ENCODE measurements at places on chromosomes 1 and 21.

DNA sequence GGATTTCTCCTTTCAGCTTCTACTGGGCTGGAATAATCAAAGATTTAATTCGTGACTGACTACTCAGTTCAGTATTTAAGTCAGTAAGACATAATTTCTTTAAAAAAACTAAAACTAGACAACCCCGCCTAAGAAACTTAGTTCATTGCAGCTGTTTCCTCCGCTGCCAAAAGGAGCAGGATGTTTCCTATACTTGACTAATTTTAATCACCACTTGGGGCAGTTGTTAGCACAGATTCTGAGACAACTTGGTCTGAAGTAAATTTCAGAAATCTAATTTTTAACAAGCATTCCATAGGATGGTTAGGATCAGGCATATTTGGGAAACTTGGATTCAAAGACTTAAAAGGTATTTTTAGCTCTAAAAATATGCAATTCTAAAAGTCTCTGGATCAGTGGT is 34.0 kb downstream of the EPRS1 start:
- no peak for DNase-seq

GRCh38 chr1:15444468-15445389 is 6.5 kb downstream of the CTRC start:
- no peak for DNase-seq

DNA sequence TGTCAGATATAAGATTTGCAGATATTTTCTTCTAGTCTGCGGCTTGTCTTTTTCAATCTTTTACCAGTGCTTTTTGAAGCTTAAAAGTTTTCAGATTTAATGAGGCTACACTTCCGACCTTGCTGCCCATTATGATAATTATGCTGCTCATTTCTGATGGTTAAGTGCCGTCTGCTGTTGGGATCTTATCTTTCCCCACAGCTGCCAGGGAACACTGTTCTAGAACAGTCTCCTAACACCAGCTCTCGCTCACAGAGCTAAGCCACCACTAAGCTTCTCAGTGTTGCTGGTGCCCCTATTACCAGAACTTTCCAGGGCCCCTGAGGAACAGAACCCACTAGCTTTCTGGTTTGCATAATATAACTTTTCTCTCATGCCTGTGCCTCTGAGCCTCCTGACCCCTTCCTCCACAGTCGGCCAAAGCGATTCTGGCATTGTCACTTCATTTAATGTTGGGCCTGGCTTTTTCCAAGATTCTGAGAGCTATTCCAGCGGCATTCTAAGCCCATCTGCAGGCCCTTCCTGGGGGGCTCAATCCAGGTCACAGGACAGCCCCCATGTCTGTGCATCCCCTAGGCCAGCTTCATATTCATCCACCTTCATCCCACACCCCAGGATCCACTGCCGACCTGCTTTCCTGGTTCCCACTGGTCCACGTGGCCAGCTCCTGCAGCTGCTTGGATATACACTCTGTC is 237.0 kb downstream of the PTPRU start:
- DNase-seq = no peak

- DNase-seq = no peak
Measured at GRCh38 chr1:172351346-172351745, 69.1 kb upstream of the C1orf105 start.

DNA sequence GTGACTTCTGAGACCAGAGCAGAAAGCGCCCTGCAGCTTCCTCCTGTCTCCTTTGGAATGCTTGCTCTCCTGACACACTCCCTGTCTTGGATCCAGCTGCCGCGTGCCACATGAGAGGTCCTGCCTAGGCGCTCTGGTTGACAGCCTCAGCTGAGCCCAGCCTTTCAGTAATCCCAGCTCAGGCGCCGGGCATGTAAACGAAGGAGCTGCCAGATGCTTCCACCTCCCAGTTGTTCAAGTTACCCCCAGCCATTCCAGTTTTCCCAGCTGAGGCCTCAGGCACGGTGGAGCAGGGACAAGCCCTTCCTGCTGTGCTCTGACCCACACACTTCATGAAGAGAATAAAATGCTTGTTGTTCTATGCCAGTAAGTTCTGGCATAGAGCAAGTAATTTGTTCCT is 14.3 kb upstream of the CD34 start:
- no peak for DNase-seq

GRCh38 chr1:2316451-2316961 is 74.8 kb downstream of the MORN1 start:
- DNase-seq = no peak

DNA sequence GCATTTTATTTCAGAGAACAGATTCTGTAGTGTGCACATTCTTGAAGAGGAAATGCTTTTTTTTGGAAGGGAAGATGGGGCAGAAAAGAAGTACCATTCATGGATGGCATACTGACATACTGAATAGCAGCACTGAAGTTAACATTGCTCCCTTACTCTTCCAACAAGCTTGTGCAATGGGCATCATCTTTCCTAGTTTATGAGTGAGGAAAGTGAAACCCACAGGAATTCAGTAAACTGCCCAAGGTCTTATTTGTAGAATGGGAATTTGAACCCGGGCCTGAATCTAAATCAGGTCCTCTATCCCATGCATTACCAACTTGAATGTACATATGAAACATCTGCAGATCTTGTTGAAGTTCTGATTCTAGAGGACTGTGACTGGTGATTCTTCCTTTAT is 215.7 kb upstream of the FGGY start:
- DNase-seq = no peak

- no peak for DNase-seq
Measured at GRCh38 chr1:8854240-8854639, 24.2 kb downstream of the ENO1 start.

GRCh38 chr21:25326181-25326580 is 281.1 kb downstream of the MRPL39 start:
- no peak for DNase-seq

GRCh38 chr1:193754732-193755427 is 568.5 kb upstream of the B3GALT2 start:
- no peak for DNase-seq

DNA sequence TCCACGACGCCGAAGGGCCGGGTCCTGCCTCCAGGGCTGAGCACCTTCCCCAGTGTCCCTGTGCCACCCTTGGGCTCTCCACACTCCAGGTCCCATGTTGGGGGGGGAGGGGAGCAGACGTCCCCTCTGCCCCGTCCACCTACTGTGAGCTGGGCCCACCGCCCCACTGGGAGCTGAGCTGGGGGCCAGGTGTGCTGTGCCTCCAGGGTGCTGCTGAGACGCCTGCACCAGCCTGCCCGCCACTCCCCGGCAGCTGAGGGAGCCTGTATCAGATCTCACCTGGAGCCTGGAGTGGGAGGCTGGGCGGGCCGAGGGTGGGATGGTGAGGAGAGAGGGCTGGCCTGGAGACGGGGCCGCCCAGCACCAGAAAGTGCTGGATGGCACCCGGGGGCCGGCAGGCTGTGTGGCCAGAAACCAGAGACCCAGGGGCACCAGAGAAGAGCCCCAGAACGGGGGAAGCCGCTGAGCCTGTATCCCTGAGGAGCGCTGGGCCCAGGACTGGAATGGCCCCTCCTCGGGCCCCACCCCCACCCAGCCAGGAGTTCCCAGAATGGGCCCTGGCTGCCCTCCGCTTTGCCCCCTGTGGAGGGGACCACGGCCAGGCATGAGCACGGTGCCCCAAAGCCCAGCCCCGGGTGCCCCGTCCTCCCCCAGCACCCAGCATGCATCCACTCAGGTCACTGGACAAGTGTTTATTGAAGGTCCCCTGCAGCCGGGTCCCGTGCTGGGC is 3.4 kb downstream of the TNFRSF18 start:
- no peak for DNase-seq
